Cerebellar nuclear complex (tissue), 1 donor: ENCODE measurements at places on chromosomes 1 and 21.

DNA sequence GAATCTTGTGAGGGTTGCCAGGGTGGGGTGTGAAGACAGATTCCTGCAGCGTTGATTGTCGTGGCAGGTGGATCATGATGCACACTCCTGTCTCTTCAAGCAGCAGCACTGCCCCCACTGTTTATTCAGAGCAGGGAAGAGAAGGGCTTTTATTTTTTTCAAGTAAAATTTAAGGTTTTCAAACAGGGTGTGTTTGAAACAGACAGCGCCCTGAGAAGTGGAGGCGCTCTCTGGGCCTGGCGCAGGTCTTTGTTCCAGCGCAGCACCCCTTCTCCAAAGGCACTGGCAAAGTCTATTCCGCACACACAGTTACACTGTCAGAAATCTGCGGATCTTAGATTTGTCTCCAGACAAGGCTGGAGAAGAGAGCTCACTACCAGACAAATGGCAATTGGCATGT is 7.0 kb downstream of the C1orf53 start:
- DNase-seq, result no peak

- no peak for DNase-seq
These were observed 10.4 kb downstream of the MPZ start for GRCh38 chr1:161299347-161299746.

GRCh38 chr1:32186077-32186476 is 6.6 kb downstream of the TXLNA start:
- DNase-seq, result no peak

DNA sequence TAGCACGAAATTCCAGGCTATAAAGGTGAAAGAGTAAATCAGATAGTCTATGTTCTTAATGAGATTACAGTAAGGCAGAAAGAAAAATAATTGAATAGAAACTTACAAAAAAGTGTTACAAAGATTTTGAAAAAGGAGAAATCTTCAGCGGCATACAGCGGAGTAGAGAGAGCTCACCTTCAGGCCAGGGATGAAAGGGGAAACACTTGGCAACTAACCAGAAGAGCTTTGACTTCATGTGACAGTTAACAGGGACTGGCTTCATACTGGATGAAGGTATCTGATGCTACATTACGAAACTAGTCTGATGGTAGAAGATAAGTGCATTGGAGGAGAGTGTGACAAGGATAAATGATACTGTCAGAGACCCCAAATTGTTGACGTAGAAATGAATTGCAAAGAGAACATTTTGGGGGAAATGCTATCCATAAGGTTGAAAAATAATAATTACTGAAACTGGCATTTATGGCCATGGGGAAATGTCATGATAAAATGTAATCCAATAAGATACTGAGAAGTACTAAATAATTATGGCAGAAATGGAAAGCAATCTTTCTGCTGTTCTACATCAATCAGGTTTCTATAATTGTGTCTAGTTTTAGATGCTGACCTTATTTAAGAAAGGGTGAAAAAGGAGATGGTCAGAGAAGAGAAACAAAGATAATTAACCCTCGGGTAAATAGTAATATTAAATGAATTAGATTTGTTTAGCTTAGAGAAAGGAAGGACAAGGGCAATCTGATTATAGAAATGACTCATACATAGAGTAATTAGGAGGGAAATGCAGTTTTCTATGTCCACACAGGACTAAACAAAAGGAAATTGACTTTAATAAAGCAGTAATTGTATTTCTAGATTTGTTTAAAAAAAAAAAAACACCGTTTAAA is 808.7 kb downstream of the NCAM2 start:
- DNase-seq, result no peak

- DNase-seq, result no peak
These were observed 406.7 kb downstream of the NTNG1 start for GRCh38 chr1:107547363-107548155.

DNA sequence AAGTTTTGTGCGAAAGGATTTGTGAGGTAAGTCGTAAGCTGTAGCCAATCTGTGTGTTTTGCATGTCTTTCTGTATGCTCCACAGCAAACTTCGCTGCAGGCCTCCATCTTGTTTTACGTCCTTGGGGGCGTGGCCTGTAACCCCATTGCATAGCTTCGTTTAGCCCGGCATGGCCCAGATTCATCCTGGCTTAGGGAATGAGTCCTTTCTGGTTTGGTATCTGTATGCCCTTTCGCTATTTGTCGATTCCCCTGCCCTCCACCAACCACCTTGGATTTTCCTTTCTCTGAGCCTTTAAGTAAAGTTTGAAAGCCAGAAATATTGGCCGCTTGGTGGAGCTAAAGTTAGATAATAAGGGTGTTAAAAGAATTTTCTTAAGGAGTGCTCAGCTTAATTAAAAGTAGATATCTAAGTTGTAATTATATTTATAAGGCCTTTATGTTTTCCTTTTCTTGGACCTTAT is 1.1 kb downstream of the THEM4 start:
- DNase-seq, result no peak

DNA sequence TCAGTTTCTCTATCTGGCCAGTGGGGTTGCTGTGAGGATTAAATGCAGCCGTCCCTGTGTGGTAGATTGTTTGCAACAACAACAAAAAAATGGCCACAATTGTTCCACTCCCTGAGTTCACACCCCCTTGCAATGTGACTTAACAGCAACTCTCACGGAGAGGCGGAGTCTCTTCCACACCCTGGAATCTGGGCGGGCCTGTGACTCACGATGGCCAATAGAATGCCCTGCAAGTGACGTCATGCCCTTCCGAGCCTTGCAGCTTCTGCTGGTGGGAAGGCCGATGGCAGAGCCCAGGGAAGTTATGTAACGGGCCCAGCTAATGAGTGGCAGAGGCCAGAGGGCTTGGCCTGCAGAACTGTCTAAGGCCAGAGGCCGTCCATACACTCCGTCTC is 87.9 kb downstream of the RIPK4 start:
- DNase-seq, result no peak

- no peak for DNase-seq
These were observed 135.1 kb upstream of the PTGFR start for GRCh38 chr1:78355656-78356055.

DNA sequence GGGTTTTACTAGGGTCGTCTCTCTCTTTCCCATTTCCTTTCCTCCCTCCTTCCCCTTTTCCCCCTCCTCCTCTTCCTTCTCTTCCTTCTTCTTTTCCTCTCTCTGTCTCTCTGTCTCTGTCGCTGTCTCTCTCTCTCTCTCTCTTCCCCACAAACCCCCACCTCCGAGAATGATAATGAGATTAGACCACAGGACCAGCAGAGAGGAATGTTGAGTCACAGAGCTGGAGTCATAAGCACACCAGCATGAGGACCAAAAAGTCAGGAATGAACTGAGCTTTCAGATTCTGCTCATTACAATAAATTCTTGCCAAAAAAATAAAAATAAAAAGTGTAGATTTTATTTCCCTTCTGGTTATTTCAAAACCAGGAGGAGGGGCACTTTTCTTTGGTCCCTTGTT is 377.4 kb downstream of the LTN1 start:
- DNase-seq, result no peak

- DNase-seq, result no peak
These were observed 867.8 kb upstream of the ADGRL4 start for GRCh38 chr1:79874289-79874688.

GRCh38 chr1:232873412-232873811 is 68.2 kb downstream of the MAP10 start:
- no peak for DNase-seq

GRCh38 chr1:46173361-46173856 is 1.5 kb upstream of the TSPAN1 start:
- DNase-seq, result peak; percentile 77

GRCh38 chr1:53618500-53619366 is 120.2 kb downstream of the GLIS1 start:
- no peak for DNase-seq

- no peak for DNase-seq
These were observed 17.0 kb downstream of the NSL1 start for GRCh38 chr1:212774584-212774983.

DNA sequence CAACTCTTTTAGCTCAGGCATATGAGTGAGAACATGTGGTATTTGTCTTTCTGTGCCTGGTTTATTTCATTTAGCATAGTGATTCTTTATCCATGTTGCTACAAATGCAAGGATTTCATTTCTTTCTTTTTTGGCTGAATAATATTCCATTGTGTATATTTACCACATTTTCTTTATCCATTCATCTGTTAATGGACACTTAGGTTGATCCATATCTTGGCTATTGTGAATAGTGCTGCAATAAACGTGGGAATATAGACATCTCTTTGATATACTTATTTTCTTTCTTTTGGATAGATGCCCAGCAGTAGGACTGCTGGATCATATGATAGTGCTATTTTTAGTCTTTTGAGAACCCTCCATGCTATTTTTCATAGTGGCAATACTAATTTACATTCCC is 30.8 kb downstream of the ASB17 start:
- DNase-seq, result no peak

- no peak for DNase-seq
These were observed 6.8 kb downstream of the ATG4C start for GRCh38 chr1:62790716-62791115.
